ENCODE measurements at places on chromosomes 3 and 15. TPM values are rescaled to one million over a fixed set of nuclear protein-coding genes. Genes with fewer than 3 reads are reported as not detected.

DNA sequence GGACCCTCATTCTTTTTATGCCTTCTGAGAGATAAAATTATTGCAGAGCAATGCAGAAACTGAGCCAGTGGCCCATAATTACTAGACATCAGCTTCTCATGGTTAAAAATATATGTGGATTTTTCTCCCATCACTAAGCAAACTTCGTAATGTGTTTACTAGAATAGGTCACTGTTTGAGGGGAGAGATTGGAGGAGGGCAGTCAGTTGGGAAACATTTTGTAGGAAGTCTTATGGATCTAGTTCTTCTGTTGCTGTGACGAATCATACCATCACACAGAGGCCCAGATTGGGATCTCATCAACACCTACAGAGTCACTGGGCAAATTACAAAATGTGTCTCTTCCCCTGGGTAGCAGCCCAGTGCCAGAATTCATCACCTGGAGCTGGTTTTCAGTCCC is 81.4 kb downstream of the PDE8A start:
- DNase-seq = no peak

The BFSP2 gene
- not detected for total RNA-seq

GRCh38 chr15:74349241-74349778 is 18.1 kb downstream of the CYP11A1 start:
- no peak for DNase-seq

GRCh38 chr3:37770336-37770735 is 91.3 kb upstream of the CTDSPL start:
- DNase-seq = no peak
